ENCODE measurements at places on chromosomes 5 and 9.

DNA sequence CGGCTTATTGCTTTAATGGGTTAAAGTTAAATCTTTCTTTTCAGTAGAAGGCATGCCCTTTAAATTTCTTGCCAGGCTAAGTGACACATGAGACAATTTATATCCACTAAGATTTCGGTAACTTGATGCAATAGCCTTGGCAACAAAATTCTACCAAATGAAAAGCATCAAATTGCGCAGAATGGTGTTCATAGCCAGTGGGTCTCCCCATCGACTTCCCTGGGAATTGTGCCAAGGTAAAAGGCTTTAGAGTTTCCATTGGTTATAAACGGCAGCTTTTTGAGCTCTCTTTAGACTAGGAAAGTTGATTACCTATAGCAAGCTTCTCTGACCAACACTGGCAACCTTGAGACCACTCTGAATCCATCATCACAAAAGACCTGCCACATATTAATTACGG, 358.4 kb downstream of the ARRDC3 start:
- DNase-seq, result no peak

GRCh38 chr9:125421591-125422181, 160.1 kb downstream of the GAPVD1 start:
- DNase-seq, result no peak

- DNase-seq, result peak; percentile 42
These were observed 694 bp upstream of the PHPT1 start for GRCh38 chr9:136848393-136849037.

DNA sequence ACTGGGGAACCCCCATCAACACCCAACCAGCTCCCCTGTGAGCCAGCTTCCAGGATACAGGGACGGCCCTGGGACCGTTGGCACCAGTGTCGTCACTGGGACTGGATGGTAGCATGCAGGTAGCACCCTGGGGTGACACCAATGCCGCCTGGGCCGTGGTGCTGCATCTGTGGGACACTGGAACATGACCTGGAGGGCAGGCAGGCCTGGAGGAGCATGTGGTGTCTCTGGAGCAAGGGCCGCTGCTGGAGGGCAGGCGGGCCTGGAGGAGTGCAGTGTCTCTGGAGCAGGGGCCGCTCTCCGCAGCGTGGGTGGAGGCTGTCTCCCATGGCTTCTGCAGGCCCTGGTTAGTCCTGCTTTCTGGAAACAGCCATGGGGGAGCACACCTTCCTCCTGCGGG, 13.1 kb downstream of the LPCAT1 start:
- no peak for DNase-seq

DNA sequence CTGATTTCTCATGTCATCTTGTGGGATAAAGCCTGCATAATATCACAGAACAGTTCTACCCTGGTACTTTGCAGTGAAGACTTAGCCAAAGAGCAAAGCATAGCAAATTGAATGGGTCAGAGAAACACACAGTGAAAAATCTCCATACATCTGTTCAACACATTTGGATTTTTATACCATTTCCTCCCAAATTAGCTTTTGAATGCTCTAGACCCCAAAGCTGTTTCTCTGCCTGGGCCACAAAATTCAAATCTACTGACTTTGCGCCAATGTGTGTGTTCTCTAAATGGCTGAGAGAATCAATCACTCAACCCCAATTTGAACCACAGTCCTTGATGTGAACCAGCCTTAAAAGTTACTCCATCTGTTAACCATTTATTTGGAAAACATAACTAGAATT, 236.9 kb upstream of the NFIL3 start:
- DNase-seq, result no peak

GRCh38 chr9:129338724-129339430, 160.8 kb upstream of the IER5L start:
- DNase-seq, result no peak

GRCh38 chr5:112064271-112064701, 307.3 kb upstream of the NREP start:
- DNase-seq, result no peak

DNA sequence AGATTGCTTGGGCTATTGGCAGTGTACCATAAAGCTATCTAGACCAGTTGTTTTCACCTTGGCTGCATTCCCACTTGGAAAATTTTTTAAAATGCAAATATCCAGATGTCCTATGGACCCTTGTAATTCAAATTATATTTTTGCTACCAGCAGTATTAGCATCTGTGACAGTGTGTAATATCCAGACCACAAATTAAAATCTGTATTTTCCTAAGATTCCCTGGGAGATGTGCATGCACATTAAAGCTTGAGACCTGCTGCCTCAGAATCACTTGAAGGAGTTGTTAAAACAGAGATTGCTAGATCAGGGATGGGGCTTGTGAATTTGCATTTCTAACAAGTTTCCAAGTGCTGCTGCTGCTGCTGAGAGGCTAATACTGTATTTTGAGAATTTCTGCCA, 381.2 kb upstream of the PDE4D start:
- no peak for DNase-seq

DNA sequence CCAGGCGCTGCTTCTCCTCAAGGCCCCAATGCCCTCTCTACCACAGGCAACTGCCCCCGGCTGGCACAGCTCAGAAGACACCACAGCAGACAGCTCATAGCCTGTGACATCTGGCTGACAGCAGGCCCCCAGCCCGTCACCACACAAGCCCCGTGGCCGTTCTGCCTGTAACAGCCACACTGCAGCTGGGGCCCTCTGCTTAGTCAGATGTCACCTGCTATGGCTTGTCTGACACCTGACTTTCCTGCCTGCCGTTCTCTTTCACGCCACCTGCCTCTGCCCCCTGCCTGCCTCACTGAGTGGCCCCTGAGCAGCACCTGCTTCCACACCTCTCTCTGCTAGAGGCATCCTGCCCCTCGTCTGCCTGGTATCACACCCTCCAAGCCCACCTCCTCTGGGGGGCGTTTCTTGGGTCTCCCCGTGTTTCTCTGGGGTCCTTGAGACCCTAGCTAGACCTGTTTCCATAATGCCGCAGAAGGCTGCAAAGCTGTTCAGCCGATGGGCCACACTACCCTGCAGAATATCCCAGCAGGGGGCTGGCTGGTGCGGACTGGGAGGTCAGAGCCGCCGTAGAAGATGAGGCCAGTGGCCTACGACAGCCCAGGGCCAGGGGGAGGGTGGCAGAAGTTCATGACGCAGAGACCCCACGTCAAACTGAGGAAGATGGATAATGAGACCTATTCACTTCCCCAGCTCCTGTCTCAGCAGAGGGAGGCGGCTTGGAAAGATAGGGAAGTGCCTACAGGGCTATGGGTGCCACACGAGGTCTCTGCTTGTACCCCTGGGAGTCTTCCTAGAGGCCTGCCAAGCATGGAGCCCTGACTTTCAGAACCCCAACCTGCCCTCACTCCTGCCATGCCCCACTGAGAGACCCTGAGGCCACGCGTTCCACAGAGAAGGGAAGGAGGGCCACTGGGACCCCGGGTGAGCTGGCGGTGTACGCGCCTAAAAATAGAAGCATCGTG, 95.1 kb downstream of the ZNF354C start:
- DNase-seq, result no peak

DNA sequence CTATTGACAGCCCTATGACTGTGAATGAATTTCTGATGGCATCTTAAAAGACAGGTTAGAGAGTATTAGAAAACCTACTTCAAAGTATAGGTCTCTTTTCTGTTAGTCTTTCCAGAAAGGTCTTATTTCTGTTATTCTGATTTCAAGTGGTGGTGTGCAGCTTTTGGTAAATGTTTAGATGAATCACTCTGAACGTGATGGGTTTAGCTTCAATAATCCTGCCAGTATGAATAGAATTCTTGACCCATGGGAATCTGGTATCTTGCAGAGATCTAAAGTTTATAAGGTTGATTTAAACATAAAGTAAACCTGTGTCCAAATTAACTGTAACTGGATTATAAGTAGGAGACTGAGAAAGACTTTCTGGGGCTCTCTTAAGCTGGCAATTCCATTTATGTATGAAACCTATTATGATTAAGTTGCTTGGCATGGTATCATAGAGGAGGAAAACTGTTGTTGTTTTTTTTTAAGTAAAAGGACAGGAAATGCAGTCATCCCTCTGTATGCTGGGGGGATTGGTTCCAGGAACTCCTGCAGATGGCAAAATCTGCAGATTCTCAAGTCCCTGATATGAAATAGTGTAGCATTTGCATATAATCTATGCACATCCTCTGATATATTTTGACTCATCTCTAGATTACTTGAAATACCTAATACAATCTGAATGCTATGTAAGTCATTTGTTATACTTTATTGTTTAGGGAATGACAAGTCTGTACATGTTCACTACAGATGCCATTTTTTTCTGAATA, 77.0 kb upstream of the ADAMTS19 start:
- DNase-seq, result no peak

DNA sequence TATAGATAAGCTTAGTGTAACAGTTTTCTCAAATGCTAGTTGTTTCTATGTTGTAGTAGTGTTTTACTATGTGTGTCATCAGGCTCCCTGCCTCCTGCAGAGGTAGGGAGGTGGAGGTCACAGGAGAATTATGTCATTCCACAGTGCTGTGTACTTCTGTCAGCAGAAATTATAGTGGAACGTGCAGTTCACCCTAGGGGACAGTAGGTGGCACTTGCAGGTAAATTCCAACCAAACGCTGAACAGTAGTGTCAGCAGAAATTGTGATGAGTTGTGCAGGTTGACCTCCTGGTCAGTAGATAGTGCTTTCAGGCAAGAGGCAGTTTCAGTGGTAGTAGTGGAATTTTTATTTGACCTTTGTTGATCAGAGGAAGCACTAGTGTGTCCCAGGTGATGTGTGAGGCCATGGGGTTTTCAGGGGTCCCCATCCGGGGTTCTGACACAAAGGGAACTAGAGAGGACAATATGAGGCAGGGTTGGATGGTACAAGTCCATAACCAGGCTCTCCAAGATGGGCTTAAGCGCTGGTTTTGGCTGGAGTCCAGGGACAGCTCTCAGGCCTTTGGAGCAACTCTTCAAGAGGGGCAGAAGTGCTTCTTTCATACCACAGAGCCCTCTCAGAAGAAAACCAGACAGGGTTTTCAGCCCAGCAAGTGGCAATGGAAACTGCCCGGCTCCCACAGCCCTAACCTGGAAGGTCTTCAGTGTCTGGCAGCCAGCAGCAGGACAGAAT, 402.9 kb downstream of the CYLC2 start:
- peak; percentile 26 for DNase-seq

- no peak for DNase-seq
These were observed 134.4 kb downstream of the ATG10 start for GRCh38 chr5:82106207-82106606.

DNA sequence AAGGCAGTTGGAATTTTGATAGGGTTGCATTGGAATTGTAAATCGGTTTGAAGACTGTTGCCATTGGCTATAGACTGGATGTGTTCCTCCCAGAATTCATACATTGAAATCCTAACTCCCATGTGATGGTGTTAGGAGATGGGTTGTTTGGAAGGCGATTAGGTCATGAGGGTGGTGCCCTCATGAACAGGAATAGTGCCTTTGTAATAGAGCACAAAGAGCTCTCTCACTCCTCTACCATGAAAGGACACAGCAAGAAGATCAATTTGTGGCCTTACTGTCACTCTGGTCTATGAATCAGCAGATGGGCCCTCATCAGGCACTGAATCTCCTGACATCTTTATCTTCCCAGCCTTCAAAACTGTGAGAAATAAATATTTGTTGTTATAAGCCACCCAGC, 133.2 kb downstream of the PARP8 start:
- no peak for DNase-seq

- peak; percentile 21 for DNase-seq
These were observed 378.3 kb upstream of the DAP start for GRCh38 chr5:11139217-11139865.

- DNase-seq, result no peak
These were observed 46.8 kb upstream of the IER5L start for GRCh38 chr9:129224618-129225489.

DNA sequence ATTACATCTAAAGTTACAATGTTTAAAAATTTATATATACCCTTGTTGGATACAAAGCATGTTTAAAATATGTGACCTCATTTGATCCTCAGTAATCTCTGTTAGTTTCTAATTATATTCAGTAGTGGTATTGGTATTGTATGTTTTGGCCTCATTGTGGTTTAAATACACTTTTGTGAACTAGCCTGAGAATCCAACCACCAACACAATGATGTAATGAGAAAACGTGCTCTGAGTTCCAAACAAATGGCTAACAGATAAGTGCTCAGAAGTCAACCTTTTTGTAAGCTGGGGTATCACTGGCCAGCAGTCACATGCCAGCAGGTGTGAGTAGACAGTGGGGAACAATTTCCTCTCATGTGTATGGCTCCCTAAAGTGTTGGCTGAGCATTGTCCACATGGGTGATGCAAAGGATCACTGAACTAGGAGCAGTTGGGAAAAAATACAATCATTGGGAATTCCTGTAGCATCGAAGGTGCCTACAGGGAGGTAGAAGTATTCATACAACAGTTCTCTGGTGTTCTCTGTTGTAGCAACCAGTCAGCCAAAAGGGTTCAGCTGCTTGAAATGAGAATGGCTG, 56.1 kb downstream of the DOCK8 start:
- DNase-seq, result no peak

- no peak for DNase-seq
These were observed 13.7 kb downstream of the DAB2 start for GRCh38 chr5:39411061-39411460.

GRCh38 chr5:13251623-13252376, 692.7 kb downstream of the DNAH5 start:
- DNase-seq, result peak; percentile 54

DNA sequence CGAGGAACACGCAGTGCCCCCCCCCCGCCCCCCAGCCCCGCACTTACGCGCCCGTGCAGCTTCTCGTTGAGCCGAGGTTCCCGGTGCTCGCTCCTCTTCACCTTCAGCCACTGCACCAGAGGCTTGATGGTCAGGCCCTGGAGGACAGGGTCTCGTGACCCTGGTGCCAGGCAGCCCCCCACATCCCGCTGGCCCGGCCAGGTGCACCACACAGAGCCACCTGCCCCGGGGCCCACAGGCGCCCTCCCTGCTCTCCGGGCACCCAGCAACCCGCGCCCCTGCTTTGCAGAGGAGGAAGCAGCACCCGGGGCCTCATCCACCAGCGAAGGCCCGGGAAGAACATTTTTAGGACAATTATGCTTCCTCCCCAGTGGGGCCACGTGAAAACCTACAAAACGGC, 39.0 kb downstream of the EXOC3 start:
- DNase-seq, result no peak

DNA sequence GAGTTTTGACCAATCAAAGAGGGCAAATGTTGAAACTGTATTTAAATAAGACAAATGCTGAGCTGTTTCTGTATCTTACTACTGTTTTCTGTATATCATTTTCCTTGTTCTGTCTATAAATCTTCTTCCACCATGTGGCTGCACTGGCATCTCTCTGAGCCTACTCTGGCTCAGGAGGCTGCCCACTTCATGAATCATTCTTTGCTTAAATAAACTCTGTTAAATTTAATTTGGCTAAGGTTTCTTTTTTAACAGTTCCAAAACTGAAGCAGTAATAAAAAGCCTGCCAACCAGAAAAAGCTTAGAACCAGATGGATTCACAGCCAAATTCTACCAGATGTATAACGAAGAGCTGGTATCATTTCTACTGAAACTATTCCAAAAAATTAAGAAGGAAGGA, 40.2 kb upstream of the TAS2R1 start:
- no peak for DNase-seq

GRCh38 chr9:124274226-124274625, 16.5 kb downstream of the NEK6 start:
- DNase-seq, result no peak

GRCh38 chr5:1124205-1125029, 12.6 kb upstream of the SLC12A7 start:
- DNase-seq, result no peak

GRCh38 chr5:153088538-153088937, 401.9 kb upstream of the GRIA1 start:
- no peak for DNase-seq

Data from trophoblast cell (in vitro differentiated cells and primary cell).